Activated CD4-positive, alpha-beta T cell treated with anti-CD3 and anti-CD28 coated beads for 1 hour (primary cell): ENCODE measurements at places on chromosomes 13 and 19.

- DNase-seq = no peak
These were observed 29.6 kb downstream of the CAPS start for GRCh38 chr19:5943623-5944022.

- DNase-seq = no peak
These were observed 36.4 kb upstream of the NANOS3 start for GRCh38 chr19:13840305-13841085.

- DNase-seq = no peak
These were observed 30.0 kb downstream of the CSNK1G2 start for GRCh38 chr19:1970806-1971502.

DNA sequence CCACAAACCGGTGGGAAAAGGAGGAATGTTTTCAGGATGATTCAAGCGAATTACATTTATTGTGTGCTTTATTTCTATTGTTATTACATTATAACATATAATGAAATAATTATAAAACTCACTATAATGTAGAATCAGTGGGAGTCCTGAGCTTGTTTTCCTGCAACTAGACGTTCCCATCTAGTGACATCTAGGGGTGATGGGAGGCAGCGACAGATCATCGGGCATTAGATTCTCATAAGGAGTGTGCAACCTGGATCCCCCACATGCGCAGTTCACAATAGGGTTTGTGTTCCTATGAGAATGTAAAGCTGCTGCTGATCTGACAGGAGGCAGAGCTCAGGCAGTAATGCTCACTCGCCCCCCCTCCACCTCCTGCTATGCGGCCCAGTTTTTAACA, 54.5 kb downstream of the SPTBN4 start:
- DNase-seq = no peak

DNA sequence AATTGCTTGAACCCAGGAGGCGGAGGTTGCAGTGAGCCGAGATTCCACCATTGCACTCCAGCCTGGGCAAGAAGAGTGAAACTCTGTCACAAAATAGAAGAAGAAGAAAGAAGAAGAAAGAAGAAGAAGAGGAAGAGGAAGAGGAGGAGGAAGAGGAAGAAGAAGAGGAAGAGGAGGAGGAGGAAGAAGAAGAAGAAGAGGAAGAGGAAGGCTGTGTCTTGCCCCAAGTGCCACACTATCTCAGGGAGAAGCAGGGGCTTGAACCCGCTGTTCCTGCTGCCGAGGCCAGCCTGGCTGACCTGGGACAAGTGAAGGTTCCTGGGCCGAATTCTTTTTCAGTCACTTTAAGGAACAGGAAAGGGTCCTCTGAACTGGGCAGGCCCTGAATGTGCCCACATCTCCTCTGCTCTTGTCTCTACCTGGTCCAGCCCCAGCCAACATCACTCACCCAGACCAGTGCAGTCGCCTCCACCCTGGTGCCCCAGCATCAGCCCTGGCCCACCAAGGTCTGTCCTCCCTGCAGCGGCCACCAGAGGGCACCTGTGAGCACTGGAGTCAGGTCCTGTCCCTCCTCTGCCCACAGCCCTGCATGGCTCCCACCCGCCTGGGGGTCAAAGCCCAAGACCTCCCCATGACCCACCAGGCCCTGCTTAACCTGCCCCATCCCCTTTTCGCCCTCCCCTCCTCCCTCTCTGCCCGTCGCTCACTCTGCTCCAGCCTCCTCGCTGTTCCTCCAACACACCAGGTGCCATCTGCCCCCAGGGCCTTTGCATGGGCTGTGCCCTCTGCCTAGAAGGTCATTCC, 20.0 kb downstream of the TICAM1 start:
- DNase-seq = peak; percentile 79
